ENCODE measurements at places on chromosomes 7 and 10.

DNA sequence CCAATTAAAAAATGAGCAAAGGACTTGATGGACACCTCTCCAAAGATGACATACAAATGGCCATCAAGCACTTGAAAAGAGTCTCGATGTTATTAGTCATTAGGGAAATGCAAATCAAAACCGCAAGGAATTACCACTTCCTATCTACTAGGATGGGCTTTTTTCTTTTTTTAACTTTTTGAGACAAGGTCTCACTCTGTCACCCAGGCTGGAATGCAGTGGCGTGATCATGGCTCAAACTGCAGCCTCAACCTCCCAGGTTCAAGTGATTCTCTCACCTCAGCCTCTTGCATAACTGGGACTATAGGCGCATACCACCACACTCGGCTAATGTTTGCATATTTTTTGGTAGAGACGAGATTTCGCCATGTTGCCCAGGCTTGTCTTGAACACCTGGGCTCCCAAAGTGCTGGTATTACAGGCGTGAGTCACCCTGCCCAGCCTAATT is 13.6 kb downstream of the NKX1-2 start:
- DNase-seq, result no peak

DNA sequence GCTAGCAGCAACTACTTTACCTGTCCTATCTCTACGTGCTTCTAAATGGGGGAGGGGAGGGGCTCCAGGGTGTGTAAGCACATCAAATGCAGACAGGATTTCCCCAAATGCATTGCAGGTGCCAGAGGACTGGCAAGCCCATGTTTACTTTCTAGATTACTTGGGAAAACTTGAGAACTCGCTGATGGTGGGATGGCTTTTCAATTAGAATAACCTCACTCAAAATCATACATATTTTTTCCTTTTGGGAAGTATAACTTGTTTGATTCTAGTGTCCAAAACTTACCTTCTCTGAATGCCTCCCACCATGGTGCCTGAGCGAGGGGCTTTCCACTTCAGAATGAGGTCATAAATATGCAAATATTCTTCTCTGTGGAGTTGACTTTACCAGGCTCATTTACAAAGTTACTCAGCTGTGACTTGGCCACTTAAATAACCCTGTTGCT is 191.3 kb upstream of the RHOBTB1 start:
- no peak for DNase-seq

DNA sequence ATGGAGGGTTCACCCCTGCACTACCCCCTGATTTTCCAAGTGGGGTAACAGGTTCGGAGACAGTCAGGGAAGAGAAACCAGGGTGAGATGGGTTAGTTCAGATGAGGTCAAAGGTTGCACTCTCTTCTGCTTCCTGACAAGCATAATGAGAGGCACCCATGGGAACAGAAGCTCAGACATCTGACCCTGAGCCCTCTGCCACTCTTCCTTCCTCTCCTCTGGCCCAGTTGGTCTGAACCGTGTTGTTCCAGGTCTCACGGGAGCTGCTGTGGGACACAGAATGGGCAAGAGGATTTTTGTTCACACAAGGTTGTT is 38.4 kb downstream of the DNAJB12 start:
- DNase-seq, result no peak

DNA sequence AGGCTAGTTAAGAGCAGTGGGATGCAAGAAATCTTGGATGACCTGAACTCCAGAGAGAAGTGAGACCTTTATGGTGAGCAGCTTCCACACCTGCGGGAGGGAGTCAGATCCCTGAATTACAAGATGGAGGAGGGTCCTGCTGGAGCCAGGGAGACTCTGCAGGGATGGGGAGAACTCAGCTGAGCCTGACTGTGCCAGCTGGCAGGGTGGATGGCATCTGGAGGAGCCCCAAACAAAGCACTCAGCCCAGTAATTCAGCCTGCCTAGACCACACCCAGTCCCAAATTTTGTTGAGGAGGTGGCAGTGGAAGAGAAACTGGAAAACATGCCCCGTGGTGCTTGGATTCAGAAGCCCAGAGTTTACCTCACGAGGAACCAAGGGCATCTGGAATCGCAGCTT is 208.2 kb downstream of the WDR11 start:
- no peak for DNase-seq

- DNase-seq, result no peak
These were observed 593.4 kb upstream of the GHITM start for GRCh38 chr10:83545901-83546391.

DNA sequence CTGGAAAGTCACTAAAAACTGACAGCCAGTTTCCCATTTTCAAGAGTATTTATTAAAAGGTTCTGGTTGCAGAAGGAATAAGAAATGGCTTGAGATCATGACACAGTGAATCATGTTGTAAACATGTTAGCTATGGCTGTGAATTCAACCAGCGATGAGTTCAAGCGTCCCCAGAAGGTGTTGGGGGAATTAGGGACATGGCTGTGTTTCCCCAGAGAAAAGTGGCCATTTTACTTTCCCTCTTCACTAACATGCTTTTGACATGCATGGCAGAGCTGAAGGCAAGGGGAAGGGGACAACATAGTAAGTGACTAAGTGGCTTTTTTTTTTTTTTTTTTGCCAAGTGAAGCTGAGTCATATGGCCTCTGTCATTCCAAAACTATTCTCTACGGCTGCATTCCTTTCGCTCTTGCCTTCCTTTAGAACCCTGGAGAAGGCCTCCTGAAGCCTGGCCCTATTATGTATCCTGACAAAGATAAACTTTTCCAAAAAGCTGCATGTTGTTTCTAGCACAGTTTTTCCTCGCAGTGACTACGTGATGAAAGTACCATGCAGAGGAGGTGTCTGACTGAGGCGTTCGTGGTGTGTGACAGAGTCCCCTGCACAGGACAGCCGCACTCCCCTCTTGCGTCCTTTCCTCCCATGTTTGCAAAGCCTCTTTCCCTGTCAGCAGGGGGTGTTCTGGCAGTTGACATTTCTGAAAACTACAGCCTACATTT is 46.9 kb downstream of the EGFR start:
- DNase-seq, result peak; percentile 88

GRCh38 chr10:10818082-10818481 is 199.6 kb upstream of the CELF2 start:
- DNase-seq, result peak; percentile 54

DNA sequence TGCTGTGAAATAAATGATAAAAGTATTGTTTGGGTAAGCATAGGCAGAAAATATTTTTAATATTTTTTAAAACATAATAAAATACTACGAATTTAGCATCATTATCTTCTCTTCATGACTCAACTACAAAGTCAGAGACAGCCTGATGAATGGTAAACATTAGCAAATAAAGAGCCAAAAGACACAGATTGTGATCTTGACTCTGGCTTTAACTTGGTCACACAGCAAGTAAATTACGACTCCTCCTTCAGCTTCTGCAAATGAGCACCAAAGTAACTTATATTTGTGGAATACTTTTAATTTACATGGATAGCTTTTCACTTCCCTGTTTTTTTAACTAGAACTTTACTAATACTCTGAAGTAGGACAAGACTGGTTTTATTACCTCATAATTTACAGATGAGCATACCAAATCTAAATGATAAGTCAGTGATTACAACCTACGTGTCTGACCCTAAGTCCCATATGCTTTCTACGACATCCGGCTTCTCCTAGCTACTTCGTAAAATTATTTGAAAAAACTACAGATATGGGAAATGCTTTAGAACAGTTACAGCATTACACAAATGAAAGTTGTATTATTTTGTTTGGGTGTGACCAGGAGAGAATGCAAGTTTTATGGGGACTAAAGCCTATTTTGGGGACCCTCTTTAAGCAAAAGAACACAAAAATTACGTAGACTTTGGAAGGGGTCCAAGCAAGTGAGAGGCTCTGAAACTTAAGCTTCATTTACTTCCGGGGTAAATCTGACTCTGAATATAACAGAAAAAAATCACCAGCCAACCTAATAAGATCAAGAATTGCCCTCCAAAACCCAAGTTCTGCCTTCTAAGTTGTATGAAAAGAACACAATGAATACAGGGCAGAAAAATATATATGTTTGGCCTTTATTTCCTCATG is 133.8 kb downstream of the CPEB3 start:
- DNase-seq, result peak; percentile 4

- no peak for DNase-seq
These were observed 62.1 kb downstream of the NPY start for GRCh38 chr7:24346129-24346528.

- no peak for DNase-seq
These were observed 13.5 kb downstream of the KCNH2 start for GRCh38 chr7:150964593-150965111.
